ENCODE measurements at places on chromosomes 2 and 18. TPM values are rescaled to one million over a fixed set of nuclear protein-coding genes. Genes with fewer than 3 reads are reported as not detected.

Gene NBEAL1
- 16.6 TPM for total RNA-seq

Gene POTEC
- 0.98 TPM for total RNA-seq

Gene MYCN
- total RNA-seq, result not detected

Gene GPR45
- total RNA-seq, result not detected

Gene ASAP2
- 20.4 TPM for total RNA-seq

Gene RUFY4
- total RNA-seq, result not detected

Gene SKA1
- 21.8 TPM for total RNA-seq

Gene APCDD1
- total RNA-seq, result not detected

Gene CXCR1
- not detected for total RNA-seq

Gene MGAT5
- total RNA-seq, result 31.8 TPM

Gene FRZB
- total RNA-seq, result 0.31 TPM

Gene SERPINB11
- total RNA-seq, result not detected

Gene CDH7
- total RNA-seq, result not detected

Gene PLB1
- total RNA-seq, result 0.65 TPM

Gene ANKRD30BL
- not detected for total RNA-seq

Gene OSBPL6
- total RNA-seq, result 3.1 TPM

Gene DSG2
- total RNA-seq, result 51.7 TPM

Gene ADNP2
- 17.9 TPM for total RNA-seq

Gene UGT1A8
- not detected for total RNA-seq

Gene CRYBA2
- total RNA-seq, result not detected

Gene IL1R1
- 1.7 TPM for total RNA-seq

Gene NCKAP5
- 3.7 TPM for total RNA-seq

Gene CTDSP1
- total RNA-seq, result 65.3 TPM

Gene BOLL
- not detected for total RNA-seq

Gene RTP5
- not detected for total RNA-seq

Gene OXER1
- not detected for total RNA-seq

Gene GALR1
- total RNA-seq, result not detected

Gene CBLN2
- 0.12 TPM for total RNA-seq

Gene SFTPB
- not detected for total RNA-seq

Gene LYPD1
- total RNA-seq, result 28.6 TPM

Gene SLC8A1
- total RNA-seq, result 34.5 TPM

Gene LAMA1
- total RNA-seq, result 7.2 TPM

Gene C2orf80
- total RNA-seq, result not detected

Gene LYG2
- total RNA-seq, result not detected

Gene OTOS
- total RNA-seq, result not detected

Gene CCDC148
- 0.65 TPM for total RNA-seq

Gene GORASP2
- total RNA-seq, result 83.0 TPM

Gene UGT1A7
- not detected for total RNA-seq

Gene CDH20
- not detected for total RNA-seq

Data from A172 (cell line).